ENCODE measurements at places on chromosomes 4 and X. TPM values are rescaled to one million over a fixed set of nuclear protein-coding genes. Genes with fewer than 3 reads are reported as not detected.

The HAND2 gene
- total RNA-seq, result 0.56 TPM

The CPE gene
- total RNA-seq, result 3.6 TPM

The PABPC1L2A gene
- not detected for total RNA-seq

The MTNR1A gene
- not detected for total RNA-seq

DNA sequence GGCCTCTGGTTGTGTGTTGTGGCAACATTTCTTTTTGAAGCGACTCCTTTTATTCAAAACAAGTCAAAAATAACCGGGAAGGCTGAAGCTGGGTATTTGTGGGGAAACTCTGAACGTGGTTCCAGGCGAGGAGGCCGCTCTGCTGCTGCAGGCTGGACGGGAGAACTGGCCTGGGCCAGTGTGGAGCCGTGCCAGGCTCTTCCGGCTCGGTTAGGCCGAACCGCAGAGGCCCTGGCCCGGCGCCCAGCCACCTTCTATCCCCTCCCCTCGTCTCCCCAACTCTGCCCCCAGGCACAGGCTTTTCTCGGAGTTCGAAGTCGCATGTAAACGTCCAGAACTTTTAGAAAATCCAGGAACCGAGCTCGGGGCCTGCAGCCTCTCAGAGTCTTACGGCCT is 2.4 kb upstream of the BCOR start:
- H3K4me1 ChIP-seq, result no peaks in the 10 kb centered on the region
- H3K36me3 ChIP-seq, result no peaks in the 10 kb centered on the region
- H3K27me3 ChIP-seq, result peaks cover 4% of the 10 kb centered on the region
- no peak overlapping the region for H3K27ac ChIP-seq

DNA sequence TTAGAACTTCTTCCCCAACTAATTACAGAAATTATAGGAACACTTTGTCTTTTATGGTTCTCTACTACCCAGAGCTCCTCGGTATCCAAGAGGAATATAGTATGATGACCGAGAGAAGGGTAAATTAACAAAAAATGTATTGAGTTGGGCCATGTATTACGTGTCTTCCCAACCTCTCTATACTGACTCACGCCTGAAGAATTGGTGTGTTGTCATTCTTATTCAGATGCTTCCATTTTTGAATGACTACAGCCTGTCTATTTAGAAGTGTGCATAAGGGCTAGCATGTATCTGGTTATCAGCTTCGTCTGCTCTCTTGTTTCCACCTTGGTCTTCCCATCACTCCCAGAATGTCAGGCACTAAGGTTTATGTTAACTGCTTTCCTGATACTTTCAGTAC is 24.5 kb upstream of the SCD5 start:
- H3K27ac ChIP-seq, result no peak overlapping the region
- peak; percentile 84 for DNase-seq
- no peaks in the 10 kb centered on the region for H3K27me3 ChIP-seq
- H3K4me3 ChIP-seq, result no peak overlapping the region
- H3K4me1 ChIP-seq, result peaks cover 7% of the 10 kb centered on the region
- H3K36me3 ChIP-seq, result peaks cover 71% of the 10 kb centered on the region

DNA sequence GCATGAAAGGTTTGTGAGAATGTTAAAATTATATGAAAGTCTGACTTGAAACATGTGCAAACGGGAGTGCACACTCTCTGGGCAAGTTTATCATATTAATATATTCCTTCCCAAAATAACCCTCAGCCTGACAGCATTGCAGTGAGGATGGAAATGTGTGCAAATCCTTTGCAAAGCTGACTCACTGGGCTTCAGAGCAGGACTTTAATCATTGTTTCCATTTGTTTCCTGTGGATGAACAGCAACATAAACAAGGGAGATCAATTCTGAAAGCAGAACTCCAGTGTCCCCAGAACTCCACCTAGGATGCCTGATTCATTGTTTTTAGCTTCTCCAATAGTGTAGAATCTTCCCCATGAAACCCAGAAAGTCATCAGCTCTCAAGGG is 32.9 kb downstream of the SLC2A9 start:
- peaks cover 6% of the 10 kb centered on the region for H3K4me1 ChIP-seq
- no peak for DNase-seq
- no peak overlapping the region for H3K27ac ChIP-seq
- H3K36me3 ChIP-seq, result no peaks in the 10 kb centered on the region

- peaks cover 5% of the 10 kb centered on the region for H3K4me1 ChIP-seq
- DNase-seq, result no peak
- no peak overlapping the region for H3K27ac ChIP-seq
- no peaks in the 10 kb centered on the region for H3K27me3 ChIP-seq
- no peaks in the 10 kb centered on the region for H3K36me3 ChIP-seq
- H3K4me3 ChIP-seq, result no peak overlapping the region
Measured at GRCh38 chr4:53635697-53636483, 44.6 kb upstream of the LNX1 start.

GRCh38 chr4:151948351-151949016 is 187.7 kb upstream of the GATB start:
- H3K4me3 ChIP-seq, result no peak overlapping the region
- H3K4me1 ChIP-seq, result no peaks in the 10 kb centered on the region
- no peak overlapping the region for H3K27ac ChIP-seq

DNA sequence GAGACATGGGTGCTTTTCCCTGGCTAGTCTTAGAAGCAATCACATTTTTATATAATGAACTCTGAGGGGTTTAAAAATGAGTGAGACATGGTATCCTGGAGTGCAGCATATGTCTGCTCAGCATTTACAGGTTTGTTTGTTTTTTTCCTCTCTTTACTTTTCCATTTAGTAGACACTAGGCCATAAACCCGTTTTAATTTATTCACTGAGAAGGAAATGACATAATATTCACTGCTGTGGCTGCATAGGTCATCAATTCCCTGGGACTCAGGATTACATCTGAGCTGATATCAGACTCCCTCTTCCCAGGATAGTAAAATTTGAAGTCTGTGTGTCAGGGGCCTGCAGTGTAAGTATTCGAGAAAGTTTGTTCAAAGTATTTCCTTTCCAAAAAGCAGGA is 178.9 kb upstream of the SPRY1 start:
- no peaks in the 10 kb centered on the region for H3K4me1 ChIP-seq
- H3K4me3 ChIP-seq, result no peak overlapping the region
- H3K36me3 ChIP-seq, result no peaks in the 10 kb centered on the region
- H3K27me3 ChIP-seq, result no peaks in the 10 kb centered on the region
- H3K27ac ChIP-seq, result no peak overlapping the region

GRCh38 chr4:4339504-4340085 is 47.3 kb upstream of the NSG1 start:
- no peaks in the 10 kb centered on the region for H3K4me1 ChIP-seq
- no peak overlapping the region for H3K27ac ChIP-seq
- no peak overlapping the region for H3K4me3 ChIP-seq
- H3K27me3 ChIP-seq, result peaks cover 35% of the 10 kb centered on the region

- H3K27ac ChIP-seq, result no peak overlapping the region
- peak; percentile 37 for DNase-seq
- H3K36me3 ChIP-seq, result no peaks in the 10 kb centered on the region
- no peaks in the 10 kb centered on the region for H3K4me1 ChIP-seq
- no peak overlapping the region for H3K4me3 ChIP-seq
- no peaks in the 10 kb centered on the region for H3K27me3 ChIP-seq
Measured at GRCh38 chr4:109803924-109804571, 2.2 kb upstream of the CFI start.

DNA sequence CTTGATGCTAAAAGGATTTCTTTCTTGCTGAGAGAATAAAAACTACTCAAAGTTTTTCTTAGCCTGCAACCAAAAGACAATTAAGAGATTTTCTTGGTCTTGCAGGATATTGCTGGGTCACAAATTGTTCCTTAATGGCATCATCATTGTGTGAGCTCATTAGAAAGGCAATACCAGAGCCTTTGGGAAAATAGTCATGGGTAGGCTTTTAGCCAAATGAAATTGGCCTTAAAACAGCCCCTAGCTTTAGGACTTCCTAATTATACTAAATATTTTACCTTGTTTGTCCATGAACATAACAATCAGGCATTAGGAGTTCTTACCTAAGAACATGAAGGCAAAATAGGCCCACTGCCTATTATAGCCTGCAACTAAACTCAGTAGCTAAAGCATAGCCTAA is 10.4 kb upstream of the FAM13A start:
- DNase-seq, result no peak
- H3K4me1 ChIP-seq, result no peaks in the 10 kb centered on the region

All from IMR-90 (cell line).